EH (cell line): ENCODE measurements at places on chromosomes 7 and 10.

DNA sequence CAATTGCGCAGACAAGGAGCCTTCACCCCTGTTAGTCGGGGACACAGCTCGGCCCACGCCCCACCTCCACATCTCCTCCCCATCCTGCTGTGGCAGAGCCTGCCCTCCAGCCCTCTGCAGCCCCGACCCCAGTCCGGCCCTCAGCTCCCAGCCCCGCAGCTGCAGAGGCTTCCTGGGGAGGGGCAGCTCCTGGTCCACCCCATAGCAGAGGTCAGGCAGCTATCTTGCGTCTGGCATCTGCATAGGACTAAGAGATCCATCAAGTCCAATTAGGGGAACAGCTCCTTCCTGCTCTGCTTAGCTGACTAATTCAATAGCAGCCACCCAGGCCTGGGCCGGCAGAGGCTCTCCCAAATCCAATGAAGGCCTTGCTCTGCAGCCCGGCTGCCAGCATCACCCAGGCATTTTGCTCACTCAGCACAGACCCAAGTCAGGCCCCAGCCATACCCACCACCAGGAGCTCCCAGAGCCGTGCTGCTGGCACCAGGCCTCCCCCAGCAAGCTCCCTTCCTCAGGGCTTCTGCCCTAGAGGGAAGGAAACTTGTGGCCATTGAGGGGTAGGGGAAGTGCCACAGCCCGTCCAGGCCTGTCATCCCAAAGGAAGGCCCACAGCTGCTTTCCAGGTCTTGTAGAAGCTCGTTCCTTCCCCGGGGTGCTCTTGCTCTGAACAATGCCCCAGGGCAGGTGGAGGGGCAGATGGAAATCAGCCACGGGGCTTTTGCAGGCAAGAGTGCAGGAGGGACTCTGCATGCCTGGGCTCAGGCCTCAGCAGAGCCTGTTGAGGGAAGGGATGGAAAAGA is 106.2 kb upstream of the RET start:
- no peak for DNase-seq

DNA sequence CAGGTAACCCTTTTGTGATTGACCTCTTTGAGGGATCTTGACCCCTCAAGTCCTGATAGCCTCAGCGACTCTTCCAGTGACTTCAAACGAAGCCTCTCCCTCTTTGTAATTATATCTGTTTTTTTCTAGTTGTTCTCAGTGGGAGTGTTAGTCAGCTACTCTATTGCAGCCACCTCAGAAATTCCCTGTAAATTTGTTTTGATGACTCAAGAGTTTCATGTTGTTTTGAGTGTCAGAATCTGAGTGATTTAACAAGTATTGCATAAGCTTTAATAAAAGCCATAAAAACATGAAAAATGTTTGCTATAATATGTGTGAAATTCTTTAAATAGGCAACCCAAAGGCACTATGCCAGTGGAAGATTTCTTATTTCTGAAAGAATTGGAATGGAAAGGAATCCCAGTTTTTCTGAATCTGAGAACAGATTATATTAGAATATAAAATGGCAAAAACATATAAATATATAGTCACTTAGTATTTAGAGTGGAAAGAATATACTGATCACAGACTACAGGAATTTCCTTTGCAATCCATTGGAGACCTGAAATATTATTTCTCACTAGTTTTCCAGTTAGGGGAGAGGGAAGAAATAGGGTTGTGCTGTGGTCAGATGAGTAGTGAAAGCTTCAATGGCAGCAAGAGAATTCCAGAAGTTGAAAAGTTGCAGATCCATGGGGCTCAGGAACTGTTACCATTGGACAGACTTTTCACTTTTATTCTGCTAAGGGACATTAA is 94.4 kb upstream of the SEMA3C start:
- DNase-seq, result peak; percentile 46

DNA sequence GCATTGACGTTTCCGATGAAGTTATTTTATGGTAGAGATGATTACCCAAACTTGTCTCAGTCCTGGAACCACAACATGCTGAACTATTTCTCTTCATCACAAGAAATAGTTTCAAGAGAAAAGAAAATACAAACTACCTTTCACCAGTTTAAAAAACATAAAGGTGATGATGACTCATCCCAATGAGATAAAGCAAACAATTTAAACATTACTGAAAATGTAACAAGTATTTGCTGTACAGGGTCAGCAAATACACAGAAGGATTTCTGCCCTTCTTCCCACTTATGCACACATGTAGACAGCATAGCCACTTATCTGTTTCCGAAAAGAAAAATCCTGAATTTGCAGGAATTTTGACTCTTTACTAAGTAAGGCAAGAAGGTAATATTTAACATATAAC is 50.8 kb downstream of the RHOBTB1 start:
- no peak for DNase-seq

GRCh38 chr7:73533742-73534141 is 11.6 kb upstream of the BAZ1B start:
- no peak for DNase-seq

GRCh38 chr10:108003576-108003975 is 839.1 kb upstream of the SORCS1 start:
- no peak for DNase-seq

GRCh38 chr10:62614389-62615157 is 189.9 kb upstream of the ADO start:
- DNase-seq, result peak; percentile 82

DNA sequence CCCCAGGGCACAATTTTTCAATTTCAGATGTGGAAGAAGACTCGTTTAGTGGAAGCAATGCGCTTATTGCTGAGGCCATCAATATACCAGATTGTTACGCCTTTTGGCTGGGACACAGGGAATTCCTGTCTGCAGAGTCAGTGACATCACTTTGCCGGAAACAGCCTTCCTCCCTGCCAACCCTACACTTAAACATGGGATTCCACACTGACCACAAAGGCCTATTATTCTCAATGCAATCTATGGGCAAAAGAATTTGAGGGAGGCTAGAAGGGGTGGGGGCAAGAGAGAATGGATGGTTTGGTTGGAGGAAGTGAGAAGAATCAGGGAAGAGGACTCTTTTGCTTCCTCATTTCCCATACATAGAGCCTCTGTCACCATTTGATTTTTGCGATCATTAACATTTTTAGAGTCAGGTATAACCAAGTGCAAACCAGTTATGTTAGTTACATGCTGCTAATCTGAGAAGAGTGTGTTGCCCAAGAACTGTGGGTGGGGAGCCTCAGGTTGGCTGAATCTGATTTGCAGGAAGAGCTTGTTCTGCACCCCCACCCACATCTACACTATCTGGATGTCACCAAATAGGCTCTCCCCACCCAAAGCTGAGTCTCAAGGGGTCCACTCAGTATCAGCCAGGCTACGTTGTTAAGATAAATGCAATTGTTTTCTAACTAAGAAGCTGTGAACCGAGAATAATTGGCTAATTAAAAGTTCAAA is 58.2 kb downstream of the ENTPD1 start:
- DNase-seq, result peak; percentile 95

DNA sequence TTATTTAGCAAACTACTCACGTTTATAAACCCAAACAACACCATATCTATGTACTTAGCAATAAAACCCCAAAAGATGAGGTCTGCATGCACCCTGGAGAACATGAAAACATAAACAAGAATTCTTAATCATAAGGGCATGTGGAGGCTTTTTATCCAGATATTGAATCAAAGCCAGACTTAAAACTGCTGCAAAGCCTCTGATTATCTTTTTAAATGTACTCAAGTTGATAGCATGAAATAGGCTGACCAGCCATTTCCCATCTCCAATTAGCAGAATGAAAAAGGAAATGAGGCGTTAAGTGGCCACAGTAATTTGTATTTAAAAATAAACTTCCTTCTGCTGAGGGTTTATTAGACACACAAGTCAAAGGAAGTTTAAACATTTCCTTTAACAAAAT is 48.3 kb downstream of the ITIH5 start:
- DNase-seq, result no peak

DNA sequence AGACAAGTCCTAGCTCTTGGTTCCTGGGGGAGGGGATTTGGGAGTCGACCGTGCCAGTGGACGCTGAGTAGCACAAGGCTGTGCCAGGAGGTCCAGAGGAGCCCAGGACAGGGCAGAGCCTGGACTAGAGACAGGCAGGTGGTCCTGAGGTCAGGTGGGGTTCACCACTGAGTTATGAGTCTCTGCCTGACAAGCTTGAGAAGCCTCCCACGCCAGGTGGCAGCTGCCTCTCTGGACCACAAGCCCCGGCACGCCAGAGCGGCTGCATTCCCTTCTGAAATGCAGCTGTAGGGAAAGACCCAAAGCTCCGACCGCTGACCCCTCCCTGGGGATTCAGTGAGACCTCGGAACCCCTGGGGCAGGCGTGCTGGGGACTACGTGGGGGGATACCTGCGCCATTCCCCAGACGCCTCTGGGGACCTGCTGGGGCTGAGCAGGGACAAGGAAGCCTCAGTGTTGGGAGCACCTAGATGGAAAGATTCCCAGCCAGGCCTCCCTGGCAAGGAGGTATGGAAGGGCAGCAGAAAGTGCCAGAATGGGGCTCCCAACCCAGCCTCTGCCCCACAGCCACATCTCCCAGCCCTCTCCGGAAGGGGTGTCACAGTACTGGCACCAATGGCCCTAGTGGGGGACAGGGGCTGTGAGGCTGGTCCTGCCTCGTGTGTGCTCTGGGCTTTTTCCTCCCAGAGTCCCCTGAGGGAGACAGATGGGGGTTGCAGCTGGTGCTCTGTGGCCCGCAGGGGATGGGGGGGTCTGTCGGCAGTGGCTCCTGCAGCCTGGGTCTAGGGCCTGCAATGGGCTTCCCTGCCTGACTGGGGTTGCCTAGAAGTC is 29.0 kb downstream of the PDGFA start:
- no peak for DNase-seq

GRCh38 chr10:86362586-86363183 is 3.9 kb downstream of the GRID1 start:
- DNase-seq, result no peak

GRCh38 chr10:96880575-96880974 is 48.5 kb downstream of the LCOR start:
- no peak for DNase-seq

DNA sequence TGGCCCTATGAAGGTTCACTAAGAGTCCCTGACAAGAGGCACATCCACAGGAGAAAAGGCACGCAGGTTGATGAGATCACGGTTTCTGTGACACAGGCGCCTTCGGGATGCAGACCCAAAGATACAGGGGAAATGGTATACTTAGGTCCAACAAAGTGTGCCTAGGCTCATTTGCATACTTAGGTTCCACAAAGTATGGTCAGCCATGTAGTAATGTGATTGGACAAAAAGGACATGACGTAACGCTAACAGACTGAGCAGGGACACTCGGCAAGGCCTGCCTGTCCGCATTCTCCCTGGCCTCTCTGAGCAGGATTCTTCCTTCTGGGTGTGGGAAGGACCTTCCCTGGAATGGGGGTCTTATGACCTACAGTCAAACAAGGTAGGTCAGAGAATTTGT is 190.6 kb downstream of the CELF2 start:
- no peak for DNase-seq

GRCh38 chr10:74585231-74586087 is 240.9 kb upstream of the KAT6B start:
- peak; percentile 21 for DNase-seq

DNA sequence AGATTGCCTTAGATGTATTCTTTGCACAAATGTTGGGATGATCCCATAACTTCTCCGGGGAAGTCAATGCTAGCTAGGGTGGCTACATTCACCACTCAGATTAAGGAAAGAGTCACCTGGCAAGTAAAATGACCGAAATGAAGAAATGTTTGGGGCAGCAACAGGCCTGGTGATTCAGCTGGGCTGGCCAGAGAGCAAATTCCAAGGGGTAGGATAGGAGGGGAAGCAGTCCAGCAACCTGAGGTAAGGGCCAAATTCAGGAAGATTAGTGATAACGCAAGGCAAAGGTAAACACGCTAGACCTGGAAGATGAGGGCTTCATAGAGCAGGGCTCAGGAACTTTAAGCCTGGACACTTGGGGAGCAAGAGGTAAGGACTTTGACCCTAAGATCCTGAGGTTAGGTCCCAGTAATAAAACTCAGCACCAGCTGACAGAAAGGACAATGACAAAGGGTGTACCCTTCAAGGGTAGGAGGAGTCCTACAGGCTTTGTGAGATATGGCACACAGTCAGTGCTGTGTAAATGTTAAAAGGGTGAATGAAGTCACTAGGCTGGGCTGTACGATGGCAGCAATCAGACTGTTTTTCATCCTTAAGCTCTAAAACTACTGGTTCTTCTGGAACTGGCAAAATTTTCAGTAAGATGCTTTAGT is 22.7 kb upstream of the SMNDC1 start:
- DNase-seq, result no peak

- DNase-seq, result peak; percentile 91
Observed at GRCh38 chr7:136528329-136528728, 340.1 kb upstream of the CHRM2 start.

DNA sequence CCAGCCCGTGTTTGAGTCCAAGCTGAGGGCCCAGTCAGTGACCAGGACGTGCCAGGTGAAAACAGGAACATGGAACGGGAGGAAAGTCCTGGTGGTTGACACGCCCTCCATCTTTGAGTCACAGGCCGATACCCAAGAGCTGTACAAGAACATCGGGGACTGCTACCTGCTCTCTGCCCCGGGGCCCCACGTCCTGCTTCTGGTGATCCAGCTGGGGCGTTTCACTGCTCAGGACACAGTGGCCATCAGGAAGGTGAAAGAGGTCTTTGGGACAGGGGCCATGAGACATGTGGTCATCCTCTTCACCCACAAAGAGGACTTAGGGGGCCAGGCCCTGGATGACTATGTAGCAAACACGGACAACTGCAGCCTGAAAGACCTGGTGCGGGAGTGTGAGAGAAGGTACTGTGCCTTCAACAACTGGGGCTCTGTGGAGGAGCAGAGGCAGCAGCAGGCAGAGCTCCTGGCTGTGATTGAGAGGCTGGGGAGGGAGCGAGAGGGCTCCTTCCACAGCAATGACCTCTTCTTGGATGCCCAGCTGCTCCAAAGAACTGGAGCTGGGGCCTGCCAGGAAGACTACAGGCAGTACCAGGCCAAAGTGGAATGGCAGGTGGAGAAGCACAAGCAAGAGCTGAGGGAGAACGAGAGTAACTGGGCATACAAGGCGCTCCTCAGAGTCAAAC is 5.2 kb downstream of the GIMAP5 start:
- DNase-seq, result no peak

DNA sequence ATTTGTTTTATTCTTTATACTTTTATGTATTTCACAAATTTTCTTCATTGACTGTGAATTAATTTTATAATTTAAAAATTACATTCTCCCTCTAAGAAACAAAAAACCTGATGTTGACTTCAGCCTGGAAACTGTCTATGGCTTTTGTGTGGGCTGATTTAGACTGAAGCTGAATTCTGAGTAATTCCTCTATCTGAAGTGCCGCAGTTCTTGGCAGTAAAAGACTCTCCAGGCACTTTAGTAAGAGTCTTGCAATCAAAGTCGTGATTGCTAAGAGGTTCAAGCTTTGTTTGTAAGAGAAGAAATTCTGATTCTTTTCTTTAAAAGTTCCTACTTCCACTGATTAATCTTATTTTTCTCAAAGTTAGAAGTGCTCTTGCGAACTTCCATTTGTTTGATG is 3.4 kb upstream of the CEP41 start:
- no peak for DNase-seq

- peak; percentile 88 for DNase-seq
Observed at GRCh38 chr7:17608114-17608833, 309.8 kb downstream of the AHR start.

GRCh38 chr7:138527746-138528223 is 67.7 kb downstream of the TRIM24 start:
- DNase-seq, result peak; percentile 0

GRCh38 chr10:8066124-8066523 is 11.6 kb downstream of the GATA3 start:
- DNase-seq, result no peak

GRCh38 chr7:36621396-36621795 is 102.9 kb downstream of the AOAH start:
- DNase-seq, result no peak
